Muscle of leg (tissue), 16 donors: ENCODE measurements at places on chromosomes 5 and 9. TPM values are rescaled to one million over a fixed set of nuclear protein-coding genes. Genes with fewer than 3 reads are reported as not detected.

GPR151 gene
- total RNA-seq = not detected

PCDHB12 gene
- 2.4 TPM for total RNA-seq

AKNA gene
- 8.4 TPM for total RNA-seq

TOR4A gene
- 4.4 TPM for total RNA-seq

DNA sequence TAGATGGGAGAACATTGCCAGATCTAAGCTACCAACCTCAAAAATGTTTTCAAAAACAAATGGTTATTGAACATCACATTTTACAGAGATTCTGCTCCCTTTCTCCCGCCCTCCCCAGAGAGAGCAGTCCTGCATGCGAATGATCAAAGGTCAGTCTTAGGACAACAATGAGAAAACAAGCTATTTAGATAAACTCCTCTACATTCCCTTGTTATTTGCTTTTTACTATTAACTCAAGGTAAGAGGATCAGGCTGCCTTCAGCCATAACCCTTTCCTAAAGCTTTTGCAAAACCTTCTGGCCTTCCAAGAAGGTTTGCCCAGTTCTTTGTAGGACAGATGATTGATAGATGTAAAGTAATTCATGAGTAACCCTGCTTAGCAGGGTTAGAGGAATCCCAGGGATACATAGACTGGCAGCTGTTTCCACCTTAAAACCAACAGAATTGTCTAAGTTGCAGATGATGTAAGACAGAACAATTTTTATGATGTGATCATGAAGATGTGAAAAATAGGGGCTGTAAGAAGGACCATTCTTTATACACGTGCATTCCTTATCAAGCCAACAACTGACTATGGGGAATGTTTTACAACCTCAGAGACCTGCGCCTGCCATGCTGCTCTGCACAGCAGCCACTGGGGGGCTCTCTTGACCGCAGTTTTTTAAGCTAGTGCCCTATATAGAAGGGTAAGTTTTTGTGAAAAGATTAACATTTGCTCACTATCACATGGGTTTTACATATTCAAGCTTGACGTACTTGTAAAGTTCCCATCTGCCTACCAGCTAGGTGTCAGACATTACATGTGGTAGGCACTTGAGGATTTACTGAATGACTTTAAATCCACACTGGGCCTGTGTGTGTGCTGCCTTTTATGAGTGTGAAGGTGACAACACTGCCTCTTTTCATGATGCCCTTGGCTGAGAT is 2.3 kb upstream of the ZNF782 start:
- peak; percentile 69 for DNase-seq

GRCh38 chr5:176389135-176390123 is 878 bp downstream of the HIGD2A start:
- DNase-seq = no peak

DNA sequence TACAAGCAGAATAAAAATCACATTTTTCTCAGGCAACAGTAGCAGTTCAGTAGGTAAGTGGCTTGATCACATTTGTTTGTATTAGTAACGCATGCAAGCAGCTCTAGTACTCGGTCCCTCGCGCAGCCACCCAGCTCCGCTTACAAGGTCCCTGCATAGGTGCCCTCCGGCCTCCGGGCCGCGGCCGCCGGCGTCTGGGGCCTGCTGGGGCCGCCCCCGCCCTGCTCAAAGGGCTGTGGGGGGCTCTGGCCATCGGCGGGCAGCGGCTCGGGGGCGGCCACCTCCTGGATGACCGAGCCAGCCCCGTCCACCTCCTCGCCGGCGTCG is 50.2 kb upstream of the UBAC1 start:
- DNase-seq = no peak

DNA sequence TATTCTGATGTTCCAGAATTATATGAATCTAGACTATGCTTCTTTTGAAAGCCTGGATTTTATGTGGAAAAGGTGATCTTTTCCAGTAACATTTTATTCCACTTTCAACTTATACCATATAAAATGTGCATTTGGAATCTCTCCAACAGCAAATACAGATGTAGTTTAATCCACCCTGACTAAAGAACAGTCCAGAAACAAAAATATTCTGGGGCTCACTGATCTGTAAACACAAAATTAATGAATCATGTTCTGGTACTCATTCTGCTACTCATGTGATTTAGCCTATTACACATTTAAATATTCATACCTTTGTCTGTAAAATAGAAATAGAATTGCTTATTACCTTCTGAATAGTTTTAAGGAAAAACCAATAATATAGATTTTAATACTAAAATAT is 125.8 kb downstream of the ARRDC3 start:
- no peak for DNase-seq

GRCh38 chr9:16728137-16728508 is 142.3 kb downstream of the BNC2 start:
- DNase-seq = peak; percentile 38

- DNase-seq = peak; percentile 43
These were observed 25.8 kb downstream of the CAST start for GRCh38 chr5:96687812-96688453.

GRCh38 chr9:97412626-97413385 is 910 bp downstream of the TDRD7 start:
- DNase-seq = peak; percentile 8

DNA sequence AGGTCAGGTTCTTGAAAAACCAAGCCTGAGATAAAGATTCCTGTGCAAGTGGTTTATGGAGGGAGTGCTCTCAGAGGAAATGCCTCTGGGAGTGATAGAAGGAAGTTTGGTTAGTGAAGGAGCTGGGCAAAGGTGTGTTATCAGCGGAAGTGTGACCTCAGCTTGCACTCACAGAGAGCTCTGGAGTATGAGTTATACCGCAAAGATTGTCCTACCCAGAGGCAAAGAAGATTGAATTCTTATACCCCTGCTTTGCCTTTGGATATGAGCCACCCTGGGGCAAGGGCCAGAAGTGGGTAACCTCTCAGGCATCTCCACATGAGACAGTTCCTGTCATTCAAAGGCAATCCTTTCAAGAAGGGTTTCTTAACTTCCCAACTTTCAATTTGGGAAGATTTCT is 145.6 kb downstream of the MUSK start:
- no peak for DNase-seq

GRCh38 chr5:33162057-33162456 is 278.7 kb upstream of the TARS1 start:
- DNase-seq = no peak

- no peak for DNase-seq
These were observed 87.4 kb upstream of the LHFPL2 start for GRCh38 chr5:78735834-78736463.

DNA sequence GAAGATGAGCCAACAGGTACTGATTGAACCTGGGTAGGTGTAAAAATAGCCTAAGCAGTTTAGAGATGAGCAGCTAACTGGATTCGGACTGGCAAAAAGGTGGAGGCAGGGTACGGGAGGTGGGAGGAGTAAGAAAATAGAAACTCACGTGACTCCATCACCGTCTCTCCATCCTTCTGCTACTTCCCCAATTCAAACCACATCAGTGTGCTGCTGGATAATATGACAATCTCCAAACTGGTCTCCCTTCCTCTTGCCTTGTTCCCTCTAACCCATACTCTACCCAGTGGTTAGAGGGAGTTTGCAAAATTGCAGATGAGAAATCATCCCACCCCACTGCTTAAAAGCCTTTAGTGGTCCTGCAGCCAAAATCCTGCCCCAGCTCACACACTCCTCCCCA is 42.7 kb downstream of the RIGI start:
- no peak for DNase-seq
